ENCODE measurements at places on chromosomes 1 and 21.

DNA sequence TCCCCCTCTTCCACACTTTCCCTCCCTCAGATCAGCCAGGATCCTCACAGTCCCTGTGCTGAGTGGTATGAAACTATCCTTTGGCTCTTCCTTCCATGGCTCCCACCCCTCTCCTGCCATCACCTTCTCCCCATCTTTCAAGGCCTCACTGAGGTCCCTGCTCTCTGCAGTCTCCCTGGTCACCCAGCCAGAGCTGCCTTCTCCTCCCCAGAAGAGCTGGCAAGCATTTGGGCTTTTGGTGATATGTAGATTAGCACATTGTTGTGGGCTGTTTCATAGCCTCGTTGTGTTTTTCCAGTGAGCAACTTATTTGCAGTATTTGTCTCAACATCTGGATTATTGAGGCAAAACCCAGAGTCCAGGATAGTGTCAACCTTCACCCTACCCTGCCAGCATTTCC lies 2.2 kb downstream of the CSF1 start:
- no peak for DNase-seq

DNA sequence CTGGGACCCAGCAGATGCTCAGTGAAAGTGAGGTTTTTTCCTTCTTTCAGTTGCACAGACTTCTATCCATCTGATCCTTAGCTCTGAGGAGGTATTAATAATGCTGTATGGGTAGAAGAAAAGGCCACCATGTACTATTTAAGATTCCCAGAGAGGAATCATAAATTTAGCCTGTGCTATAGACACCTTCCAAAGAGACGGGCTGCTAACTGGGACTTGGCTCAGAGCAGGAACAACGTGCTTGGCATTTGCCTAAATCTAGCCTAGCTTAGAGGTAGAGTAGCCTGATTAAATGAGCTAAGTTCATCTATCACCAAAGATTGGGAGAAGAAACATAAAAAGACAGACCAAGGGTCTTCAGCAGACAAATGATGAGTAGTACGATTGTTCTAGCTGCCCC lies 176.9 kb upstream of the BEND5 start:
- DNase-seq, result no peak

DNA sequence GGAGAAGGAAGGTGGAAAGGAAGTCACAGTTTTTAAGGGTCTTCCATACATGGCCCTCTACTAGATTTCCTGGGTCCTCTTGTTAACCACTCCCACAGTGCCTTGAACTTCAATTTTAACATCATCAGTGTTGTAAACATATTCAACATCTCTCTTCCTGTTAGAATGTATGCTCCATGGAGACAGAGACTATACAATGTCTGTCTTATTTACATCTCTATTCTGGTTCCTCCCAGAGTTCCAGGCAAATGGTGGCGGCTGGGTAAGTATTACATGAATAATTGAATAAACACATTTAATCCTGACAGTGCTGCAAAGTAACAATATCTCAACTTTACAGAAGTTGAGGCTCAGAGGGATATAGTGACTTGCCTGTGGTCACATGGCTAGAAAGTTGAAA lies 40.3 kb downstream of the CDC7 start:
- DNase-seq, result no peak

GRCh38 chr21:32858628-32859027 lies 87.1 kb upstream of the PAXBP1 start:
- DNase-seq, result no peak

GRCh38 chr1:40768146-40768990 lies 15.2 kb upstream of the KCNQ4 start:
- DNase-seq, result no peak

- no peak for DNase-seq
Observed at GRCh38 chr1:208525417-208525816, 281.2 kb upstream of the PLXNA2 start.

DNA sequence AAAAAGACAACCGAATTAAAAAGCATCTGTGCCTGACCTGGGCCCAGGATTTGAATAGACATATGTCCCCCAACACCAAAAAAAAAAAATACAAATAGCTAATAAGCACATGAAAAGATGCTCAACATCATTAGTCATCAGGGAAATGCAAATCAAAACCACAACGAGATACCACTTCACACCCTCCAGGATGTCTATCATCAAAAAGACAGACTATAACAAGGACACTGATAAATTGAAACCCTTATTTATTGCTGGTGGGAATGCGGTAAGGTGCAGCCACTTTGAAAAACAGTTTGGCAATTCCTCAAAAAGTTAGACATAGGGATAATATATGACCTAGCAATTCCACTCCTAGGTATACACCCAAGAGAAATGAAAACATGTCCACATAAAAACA lies 72.3 kb upstream of the CAMK1G start:
- no peak for DNase-seq

DNA sequence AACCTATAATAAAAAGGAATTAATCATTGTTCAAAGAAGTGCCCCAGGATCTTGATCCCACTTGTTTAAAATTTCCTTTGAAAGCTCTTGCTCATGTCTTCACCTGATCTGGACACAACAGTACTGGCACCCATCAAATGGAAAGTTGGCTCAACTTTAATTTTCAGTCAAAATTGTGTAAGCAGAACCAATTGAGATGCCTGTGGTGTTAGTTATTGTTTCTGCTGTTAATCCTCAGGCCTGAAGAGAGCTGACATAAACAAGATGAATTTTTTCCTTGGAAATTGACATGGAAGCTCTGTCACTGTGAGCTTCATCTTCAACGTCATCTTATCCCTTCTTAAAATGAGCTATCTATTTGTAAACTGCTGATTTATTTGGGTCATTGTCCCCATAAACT lies 88.3 kb upstream of the TNFSF4 start:
- DNase-seq, result no peak

DNA sequence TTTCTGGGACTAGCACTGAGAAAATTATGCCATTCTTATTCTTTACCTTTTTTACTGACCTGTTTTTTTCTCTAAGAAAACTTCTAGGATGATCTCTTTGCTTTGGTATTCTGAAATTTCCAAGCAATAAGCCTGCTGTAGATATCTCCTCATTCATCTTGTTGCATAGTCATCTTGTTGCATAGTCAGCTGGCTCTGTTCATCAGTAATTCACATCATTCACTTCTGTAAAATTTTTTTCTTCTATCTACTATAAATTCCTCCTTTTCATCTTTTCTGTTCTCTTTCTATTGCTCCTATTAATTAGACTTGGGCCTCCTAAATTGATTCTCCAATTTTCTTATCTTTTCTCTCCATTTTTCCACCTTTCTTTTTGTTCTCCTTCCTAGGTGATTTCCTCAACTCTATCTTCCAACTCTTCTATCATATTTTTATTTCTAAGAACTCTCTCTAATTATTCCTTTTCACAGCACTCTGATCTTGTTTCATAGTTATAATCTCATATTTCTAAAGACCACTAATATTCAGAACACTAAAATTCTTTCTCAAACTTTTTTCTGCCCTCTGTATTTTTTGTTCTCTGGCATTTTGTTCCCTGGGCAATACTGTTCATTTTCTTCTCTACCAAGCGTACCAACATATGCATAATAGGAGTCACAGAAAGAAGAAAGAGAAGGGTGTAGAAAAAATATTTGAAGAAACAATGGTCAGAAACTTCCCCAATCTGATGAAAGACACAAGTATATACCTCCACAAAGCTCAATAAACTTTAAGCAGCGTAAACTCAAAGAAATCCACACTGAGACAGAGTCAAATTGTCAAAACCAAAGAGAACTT lies 17.7 kb downstream of the TUT4 start:
- no peak for DNase-seq

DNA sequence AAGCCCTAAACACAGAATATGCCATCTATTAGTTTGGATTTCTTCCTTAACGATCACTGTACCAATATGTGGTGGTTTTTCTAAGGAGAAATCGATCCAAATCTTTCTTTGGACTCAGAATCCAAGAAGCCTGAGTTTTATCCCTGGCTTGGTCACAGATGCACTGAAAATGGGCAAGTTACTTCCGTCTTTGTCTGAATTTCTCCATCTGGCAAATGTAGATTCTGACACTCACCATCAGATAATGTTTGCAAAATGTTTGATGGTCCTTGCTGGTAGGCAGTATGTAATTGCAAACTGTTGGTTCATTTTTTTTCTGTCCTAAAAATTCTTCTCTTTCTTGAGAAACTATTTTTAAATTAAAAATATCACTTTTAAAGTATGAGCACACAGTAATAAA lies 115.0 kb downstream of the TSEN15 start:
- no peak for DNase-seq

DNA sequence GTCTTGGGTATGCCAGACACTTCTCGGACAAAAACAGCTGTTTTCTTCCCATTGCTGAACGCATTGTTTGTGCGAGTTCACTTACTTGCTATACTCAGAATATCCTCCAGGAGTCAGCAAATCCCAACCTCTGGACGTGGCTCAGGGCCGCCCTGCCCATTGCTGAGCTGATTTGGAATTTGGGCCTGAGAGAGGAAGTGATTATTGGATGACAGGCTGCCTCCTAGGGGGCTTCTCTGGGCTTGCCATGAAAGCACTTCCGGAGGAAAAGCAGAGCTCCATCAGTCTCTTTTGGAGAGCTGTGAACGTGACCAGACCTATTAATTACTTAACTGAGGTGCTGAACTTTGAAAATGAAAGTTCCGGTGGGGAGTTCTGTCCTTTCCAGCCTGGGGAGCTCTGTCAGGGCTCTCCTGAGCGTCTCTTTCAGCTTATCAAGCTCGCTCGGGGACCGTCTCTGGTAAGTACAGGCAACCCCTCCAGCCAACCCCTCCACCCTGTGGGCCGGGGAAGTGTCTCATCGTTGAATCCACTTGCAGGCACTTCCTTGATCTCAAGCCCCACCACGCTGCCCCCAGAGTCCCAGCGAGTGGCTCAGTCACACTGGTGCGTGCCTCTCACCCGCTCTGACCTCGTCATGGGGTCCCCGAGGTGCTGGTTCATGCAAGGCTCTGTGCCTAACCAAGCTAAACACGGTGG lies 76.9 kb downstream of the CLIC6 start:
- DNase-seq, result peak; percentile 24

GRCh38 chr1:42035830-42036604 lies 117.2 kb upstream of the GUCA2B start:
- peak; percentile 99 for DNase-seq

GRCh38 chr1:204041803-204042505 lies 31.0 kb upstream of the SOX13 start:
- DNase-seq, result no peak

DNA sequence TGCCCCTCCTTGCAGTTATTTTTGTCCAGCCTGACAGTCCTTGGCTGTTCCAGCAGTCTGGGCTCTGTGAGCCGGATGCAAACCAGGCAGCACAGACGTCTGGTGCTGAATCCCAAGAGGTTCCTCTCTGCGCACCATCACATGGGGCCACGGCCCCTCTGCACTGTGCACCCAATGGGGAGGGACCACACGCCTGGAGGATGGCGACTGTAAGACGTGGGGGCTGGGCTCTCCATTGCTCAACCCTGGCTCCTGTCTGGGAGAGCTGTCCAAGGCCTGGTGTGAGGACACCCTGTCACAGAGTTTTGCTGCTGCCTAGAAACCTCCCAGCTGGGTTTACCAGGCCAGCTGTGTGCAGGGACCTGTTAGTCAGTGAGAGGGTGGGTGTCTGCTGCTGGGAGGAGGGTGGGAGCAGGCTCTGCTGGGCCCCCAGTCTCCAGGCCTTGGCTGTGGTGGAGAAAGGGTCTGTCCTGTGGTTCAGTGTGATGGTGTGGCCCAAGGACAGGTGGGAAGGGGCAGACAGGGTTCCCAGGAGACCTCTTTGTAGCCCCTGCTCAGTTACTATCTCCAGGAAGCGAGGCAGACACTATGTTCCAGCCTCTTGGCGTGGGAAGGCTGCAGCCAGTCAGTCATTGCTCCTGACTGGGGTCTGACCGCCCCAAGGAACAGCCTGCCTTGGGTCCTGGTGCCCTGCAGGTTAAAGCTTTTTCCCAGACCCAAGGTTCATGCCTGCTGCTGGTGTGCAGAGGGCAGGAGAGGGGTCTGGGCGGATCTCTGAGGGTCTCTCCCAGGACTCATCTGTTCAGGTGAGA lies 13.8 kb downstream of the HEYL start:
- DNase-seq, result no peak

- DNase-seq, result no peak
Observed at GRCh38 chr21:27306791-27307775, 340.2 kb upstream of the ADAMTS5 start.

DNA sequence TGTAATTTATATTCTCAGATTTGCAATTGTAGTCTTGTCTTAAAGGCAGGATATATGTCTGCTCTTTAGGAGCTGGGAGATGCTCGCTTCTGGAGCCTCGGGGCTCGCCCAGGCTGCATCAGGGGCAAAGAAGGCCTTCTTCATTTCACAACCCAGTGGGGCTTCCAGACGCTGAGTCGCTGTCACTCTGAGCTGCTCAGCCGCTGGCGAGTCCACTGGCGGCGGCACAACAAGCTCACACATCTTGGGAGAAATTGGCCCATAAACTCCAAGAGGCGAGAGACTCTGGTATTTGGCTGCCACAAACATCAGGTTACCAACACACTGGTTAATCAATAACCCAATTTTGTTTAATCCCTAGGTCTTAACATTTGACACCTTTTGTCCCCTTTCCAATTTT lies 216.6 kb downstream of the ATG4C start:
- no peak for DNase-seq

- DNase-seq, result no peak
Observed at GRCh38 chr1:203173566-203173965, 2.1 kb downstream of the MYBPH start.

GRCh38 chr1:53546409-53547155 lies 87.4 kb downstream of the DMRTB1 start:
- no peak for DNase-seq

DNA sequence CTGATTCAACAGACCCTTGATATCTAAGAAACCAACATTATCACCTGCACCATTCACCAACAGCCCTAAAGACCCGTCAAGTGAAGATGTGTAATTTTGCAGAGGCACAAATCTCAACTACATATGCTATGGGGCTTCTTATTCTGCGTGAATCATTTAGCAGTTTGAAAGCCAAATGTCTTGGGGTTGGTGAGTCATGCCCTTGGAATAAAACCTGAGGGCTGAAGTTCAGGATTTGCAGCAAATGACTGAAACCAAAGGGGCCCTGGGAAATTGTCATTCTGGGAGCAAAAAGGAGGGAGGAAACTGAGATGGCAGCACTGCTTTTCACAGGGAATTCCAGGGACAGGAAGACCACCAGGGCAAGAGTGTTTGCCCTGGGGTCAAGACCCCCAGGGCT lies 79.2 kb upstream of the TNR start:
- DNase-seq, result no peak

GRCh38 chr1:64223329-64224151 lies 20.1 kb downstream of the UBE2U start:
- DNase-seq, result no peak

- DNase-seq, result no peak
Observed at GRCh38 chr1:71232166-71232763, 151.4 kb upstream of the ZRANB2 start.

GRCh38 chr1:182602935-182603645 lies 1.1 kb downstream of the RGS16 start:
- DNase-seq, result no peak

- no peak for DNase-seq
Observed at GRCh38 chr1:40823983-40824382, 38.2 kb downstream of the CITED4 start.

DNA sequence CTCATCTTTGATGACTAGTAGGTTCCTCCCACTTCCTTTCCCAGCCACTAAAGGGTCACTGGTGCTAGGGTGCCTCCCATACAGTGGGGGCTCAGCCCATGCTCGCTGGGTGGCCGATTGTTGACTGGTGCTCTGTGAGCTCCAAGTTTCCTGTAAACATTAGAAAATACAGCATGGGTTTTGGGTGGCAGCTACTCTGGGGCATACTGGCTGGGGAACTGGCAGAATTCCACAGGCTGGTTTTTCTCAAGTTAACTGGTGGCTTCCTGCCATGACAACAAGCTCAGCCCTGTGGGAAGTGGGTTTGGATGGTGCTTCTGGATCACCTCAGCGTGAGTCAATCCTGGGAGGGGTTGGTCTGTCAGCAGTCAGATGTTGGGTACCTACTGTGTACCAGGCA lies 28.7 kb upstream of the CRNN start:
- no peak for DNase-seq

Measured in stimulated activated CD8-positive, alpha-beta memory T cell treated with anti-CD3 and anti-CD28 coated beads, Interleukin-4, amount 100 ng/mL, for 24 hours (primary cell).